Omental fat pad (tissue), 4 donors: ENCODE measurements at places on chromosomes 1 and 21.
A peak's percentile ranks its signal among the peaks of the same experiment; 100 is the strongest.

DNA sequence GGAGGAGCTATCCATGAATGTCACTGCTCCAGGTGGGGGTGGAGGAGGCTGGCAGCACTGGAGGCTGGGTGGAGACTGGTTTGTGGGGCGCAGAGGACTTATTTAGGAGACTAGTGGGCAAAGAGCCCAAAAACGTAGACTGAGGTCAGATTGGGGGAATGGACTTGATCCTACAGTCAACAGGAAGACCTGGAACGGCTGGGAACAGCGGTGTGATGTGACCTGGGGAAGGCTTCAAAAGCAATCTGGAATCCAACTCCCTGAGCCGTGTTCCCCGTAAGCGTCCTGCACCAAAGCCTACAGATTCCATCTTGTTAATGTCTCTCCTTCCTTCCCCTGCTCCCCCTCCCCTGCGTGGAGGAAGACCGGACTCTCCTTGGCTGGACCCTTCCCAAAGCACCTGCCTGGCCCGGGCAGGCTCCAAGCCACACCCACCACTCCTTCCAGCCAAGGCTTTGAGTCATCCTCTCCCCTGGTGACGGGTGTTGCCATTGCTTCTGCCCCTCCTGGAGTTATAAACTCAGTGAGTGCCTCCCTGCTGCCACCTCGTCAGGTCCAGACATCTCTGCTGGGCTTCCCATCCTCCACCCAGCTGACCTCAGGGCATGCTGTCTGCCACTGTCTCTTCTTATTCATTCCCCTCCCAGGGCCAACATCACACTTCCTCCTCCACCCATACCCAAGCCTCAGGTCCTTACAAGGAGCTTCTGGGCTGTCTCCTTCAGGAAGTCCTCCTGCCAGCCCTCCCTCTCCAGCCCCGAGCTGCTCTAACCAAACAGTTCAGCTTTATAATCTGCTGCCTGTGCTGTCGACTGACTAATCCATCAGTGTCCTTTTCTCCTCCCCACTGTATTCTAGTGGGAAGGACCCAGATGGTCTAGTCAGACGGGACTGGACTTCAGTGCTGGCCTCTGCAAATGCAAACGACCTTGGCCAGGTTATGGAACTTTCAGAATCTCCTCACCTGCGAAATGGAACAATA is 1.6 kb upstream of the CLSTN1 start:
- peak; percentile 44 for DNase-seq

DNA sequence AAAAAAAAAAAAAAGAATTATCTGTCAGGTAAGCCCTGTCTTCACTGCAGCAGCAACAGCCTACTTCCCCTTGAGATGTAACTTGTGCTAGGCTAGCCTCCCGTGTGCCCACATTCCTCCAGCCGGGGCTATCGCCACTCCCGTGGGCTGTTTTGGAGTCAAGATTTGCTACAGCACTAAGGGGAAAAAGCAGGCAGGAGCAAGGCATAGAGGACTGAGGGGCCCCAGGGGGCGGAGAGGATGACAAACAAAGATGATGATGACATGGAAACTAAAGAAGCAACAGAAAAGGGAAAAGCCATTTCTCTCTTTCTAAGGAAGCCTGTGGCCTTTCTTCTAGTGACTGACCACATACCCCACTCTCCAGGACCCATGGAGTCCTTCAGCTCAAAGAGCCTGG is 1.9 kb downstream of the TNFAIP8L2 start:
- no peak for DNase-seq

GRCh38 chr1:189658381-189658780 is 819.3 kb downstream of the BRINP3 start:
- DNase-seq: no peak

DNA sequence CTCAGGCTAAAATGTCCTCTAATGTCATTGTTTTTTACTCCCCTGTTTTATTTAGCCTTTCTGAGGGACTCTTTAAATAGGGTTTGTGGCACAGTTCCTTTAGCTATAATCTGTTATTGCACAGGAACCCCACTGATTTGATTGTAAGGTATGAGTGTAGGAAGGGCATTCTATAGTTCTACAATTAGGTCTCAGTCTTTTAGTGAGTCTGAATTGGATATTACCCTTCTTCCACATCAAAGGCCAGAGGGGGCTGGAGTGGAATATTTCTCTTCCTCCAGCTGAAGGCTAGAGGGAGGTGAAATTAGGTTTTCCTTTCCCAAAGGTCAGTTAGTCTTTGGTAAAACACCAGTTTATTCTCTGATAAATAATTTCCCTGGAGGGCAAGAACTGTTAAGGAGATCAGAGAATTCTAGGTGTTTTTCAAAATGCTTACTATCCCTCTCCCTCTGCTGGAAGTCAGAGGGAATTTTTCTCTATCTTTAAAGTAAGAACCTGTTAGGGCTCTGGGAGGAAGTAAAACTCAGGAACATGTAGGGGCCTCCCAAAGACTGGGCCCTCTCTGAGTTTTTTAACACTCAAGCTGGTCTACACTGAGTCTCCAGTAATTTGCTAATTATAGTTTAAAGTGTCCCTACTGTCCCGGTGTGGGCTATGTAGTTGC is 176.3 kb upstream of the ZNHIT6 start:
- no peak for DNase-seq

- no peak for DNase-seq
These were observed 11.0 kb downstream of the PRDM15 start for GRCh38 chr21:41868062-41868710.
